Activated T-cell treated with anti-CD3 and anti-CD28 coated beads for 4 hours (primary cell): ENCODE measurements at places on chromosomes 1 and 21.

GRCh38 chr1:54520631-54521321, 27.3 kb upstream of the ACOT11 start:
- DNase-seq, result no peak

DNA sequence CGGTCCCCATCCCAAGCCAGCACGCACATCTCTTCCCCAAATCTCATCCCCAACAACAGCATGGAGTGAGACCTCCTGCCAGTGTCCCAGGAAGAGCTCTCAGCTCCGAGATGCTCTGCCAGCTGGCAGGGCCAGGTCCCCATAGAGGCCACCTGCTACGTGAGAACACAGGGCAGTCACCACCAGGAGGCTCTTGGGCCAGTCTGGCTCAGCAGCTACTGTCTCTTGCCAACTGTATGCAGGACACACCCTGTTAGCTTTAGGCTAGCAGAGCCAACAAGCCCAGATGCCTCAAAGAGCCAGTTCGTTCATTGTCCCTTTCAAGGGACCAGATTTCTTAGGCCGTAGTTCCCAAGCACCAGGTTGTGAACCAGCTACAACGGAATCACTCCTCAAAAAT, 36.9 kb downstream of the FBXO2 start:
- no peak for DNase-seq

- no peak for DNase-seq
Measured at GRCh38 chr21:31520561-31521098, 138.9 kb upstream of the SOD1 start.

DNA sequence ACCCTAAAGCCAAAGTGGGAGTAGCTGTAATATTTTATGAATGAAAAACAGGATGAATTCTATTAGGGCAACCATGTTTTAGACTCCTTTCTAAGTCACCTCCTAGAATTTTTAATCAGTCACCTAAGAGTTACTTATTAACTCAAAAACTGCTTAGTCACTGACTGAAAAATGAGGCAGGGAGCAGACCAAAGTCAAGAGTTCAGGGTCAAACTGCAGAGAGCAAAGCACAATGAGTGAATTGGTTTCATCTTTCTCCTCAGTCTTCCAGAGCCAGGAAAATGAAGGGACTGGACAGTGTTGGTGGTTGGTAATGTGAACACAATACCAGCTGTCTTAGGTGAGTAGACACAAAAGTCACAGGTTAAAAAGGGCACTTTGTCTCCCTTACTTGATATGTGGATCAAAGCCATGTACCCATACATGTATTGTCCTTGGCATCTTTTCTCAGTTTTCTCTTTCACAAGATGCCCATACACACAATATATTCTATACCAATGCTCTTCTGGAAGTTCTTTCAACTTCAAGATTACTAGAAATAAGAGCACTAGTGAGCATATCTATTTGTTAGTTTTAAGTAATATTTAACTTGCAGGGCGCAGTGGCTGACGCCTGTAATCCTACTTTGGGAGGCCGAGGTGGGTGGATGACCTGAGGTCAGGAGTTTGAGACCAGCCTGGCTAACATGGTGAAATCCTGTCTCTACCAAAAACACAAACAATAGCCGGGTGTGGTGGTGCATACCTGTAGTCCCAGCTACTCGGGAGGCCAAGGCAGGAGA, 42.2 kb downstream of the ATP1B1 start:
- DNase-seq, result no peak

DNA sequence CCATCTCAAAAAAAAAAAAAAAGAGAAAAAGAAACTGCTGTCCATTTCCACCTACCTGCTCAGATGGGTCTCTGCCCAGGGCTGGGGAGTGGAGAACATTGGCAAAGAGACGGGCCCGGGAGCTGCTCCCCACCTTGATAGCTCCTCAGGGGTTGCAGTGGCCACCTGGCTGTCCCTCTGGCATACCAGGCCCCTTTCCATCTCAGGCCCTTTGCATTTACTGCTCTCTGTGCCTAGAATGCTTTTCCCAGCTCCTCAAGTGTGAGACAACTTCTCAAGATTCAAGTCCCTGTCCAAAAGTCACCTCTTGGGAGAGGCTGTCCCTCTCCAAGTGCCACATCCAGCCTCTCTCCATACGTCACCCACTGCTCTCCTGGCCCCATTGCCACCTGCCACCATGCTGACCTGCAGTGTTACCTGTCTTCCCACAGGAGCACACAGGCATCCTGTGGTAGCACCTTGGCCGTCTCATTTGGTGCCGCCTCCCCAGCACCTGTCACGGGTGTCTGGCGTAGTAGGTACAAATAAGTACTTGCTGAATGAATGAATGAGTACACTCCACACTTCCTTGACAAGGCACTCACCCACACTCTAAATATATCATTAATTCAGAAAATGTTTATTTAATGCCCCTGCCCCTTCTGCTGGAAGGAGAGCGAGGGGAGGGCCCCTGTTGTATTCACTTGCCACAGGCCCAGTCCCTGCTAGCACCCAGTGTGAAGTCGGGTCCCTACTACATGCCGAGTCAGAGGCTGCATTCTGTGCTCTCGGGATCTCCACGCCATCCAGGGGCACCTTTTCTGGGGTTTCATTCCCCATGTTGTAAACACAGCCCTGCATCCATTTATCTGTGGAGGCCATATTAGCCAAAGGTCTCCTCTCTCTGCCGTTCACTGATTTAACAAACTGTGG, 48.8 kb downstream of the DISP3 start:
- DNase-seq, result no peak

DNA sequence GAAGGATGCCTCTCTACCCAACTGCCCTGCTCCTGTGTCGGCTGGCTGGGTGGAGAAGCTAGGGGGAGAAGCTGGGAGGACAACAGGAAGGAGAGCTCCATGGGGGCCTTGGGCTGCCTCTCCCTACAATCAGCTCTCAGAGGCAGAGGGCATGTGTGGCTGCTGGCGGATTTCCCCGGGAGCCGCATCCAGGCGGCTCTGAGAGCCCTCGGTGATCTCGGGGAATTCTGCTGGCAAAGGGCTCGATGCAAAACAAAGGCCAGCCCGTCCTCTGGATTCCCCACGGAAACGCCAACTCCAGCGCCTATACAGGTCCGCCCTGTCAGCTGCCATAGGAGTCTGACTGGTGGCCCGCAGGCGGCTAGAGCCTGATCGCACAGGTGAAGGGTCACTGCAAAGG, 26.4 kb upstream of the EVA1B start:
- no peak for DNase-seq

- DNase-seq, result no peak
Measured at GRCh38 chr1:228336308-228337030, 70.2 kb downstream of the TRIM11 start.

- DNase-seq, result no peak
Measured at GRCh38 chr21:37369307-37369854, 2.8 kb downstream of the DYRK1A start.

GRCh38 chr1:185874246-185874645, 140.1 kb downstream of the HMCN1 start:
- DNase-seq, result no peak
